IMR-90 (cell line): ENCODE measurements at places on chromosomes 4 and X. TPM values are rescaled to one million over a fixed set of nuclear protein-coding genes. Genes with fewer than 3 reads are reported as not detected.

STBD1 gene
- 2.2 and 3.0 TPM in 2 replicates for total RNA-seq

BANK1 gene
- total RNA-seq = under 0.01 and 0.28 TPM in 2 replicates

DCLK2 gene
- 10.8 and 11.3 TPM in 2 replicates for total RNA-seq

SSX2 gene
- total RNA-seq = not detected in 2 replicates

RELL1 gene
- total RNA-seq = 39.6 and 53.6 TPM in 2 replicates

ARHGEF38 gene
- total RNA-seq = not detected in 2 replicates

NAT8L gene
- total RNA-seq = not detected in 2 replicates

DMP1 gene
- not detected in 2 replicates for total RNA-seq

SHISA3 gene
- total RNA-seq = under 0.01 and 0.18 TPM in 2 replicates
